Stimulated activated CD4-positive, alpha-beta T cell treated with anti-CD3 and anti-CD28 coated beads, Interleukin-4, amount 100 ng/mL, for 1 hour (primary cell): ENCODE measurements at places on chromosomes 3 and 15.
A peak's percentile ranks its signal among the peaks of the same experiment; 100 is the strongest.

GRCh38 chr3:141656771-141657170, 81.3 kb upstream of the RNF7 start:
- no peak for DNase-seq

- DNase-seq = peak; percentile 45
Observed at GRCh38 chr3:129314386-129315222, 35.9 kb downstream of the HMCES start.

- DNase-seq = no peak
Observed at GRCh38 chr3:17432236-17432635, 310.2 kb downstream of the TBC1D5 start.

DNA sequence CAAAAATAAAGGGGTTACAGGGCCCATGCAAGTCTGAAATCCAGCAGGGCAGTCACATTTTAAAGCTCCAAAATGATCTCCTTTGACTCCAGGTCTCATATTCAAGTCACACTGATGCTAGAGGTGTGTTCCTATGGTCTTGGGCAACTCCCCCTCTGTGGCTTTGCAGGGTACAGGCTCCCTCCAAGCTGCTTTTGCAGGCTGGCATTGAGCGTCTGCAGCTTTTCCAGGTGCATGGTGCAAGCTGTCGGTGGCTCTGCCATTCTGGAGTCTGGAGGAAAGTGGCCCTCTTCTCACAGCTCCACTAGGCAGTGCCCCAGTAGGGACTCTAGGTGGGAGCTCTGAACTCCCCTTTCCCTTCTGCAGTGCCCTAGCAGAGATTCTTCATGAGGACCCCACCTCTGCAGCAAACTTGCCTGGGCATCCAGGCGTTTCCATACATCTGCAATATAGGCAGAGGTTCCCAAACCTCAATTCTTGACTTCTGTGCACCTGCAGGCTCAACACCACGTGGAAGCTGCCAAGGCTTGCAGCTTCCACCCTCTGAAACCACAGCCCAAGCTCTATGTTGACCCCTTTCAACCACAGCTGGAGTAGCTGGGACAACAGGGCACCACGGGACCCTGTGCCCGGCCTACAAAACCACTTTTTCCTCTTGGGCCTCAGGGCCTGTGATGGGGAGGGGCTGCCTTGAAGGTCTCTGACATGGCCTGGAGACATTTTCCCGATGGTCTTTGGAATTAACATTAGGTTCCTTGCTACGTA, 80.1 kb upstream of the PLSCR5 start:
- no peak for DNase-seq

- no peak for DNase-seq
Observed at GRCh38 chr15:59686389-59686788, 2.7 kb downstream of the BNIP2 start.

DNA sequence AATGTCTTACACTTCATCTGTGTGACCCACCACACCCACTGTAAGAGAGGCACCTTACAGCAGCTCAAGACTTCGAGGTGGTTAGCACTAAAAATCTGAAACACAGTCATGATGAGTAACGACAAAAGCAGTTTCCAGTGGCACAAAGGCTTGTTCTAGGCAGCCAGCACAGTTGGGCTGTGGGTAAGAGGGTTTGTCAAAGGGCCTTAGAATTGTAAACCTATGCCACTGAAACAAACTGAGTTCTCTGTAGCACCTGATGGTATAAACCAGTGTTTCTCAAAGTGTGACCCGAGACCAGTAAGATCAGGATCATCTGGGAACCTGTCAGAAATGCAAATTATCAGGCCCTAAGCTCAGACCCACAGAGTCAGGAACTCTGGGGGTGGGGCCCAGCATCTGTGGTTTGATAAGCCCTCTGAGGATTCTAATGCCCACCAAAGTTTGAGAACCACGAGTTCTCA, 36.5 kb downstream of the DAPK2 start:
- peak; percentile 14 for DNase-seq

- no peak for DNase-seq
Observed at GRCh38 chr3:27589795-27590194, 105.6 kb upstream of the SLC4A7 start.
